ENCODE measurements at places on chromosomes 2 and 18.

DNA sequence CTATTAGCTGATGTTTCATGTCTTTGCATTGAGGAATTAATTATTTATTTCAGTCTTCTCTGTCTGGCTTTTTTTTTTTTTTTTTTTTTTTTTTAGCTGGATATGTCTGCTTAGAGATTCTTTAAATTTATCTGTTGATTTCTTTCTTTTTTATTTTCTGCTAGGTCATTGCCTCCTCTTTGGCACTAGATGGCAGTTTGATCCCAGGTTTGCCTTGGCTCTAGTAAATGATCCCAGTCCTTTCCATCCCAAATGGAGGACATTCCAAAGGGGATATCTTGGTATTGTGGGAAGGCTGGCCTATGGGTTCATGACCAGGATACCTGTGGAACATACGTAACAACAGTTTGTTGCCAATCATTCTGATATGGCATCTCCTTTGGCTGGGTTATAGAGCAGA lies 339.5 kb upstream of the GCFC2 start:
- DNase-seq: no peak

- DNase-seq: no peak
Measured at GRCh38 chr2:227819398-227819697, 5.7 kb downstream of the CCL20 start.

GRCh38 chr2:30226144-30227032 lies 4.9 kb upstream of the LBH start:
- DNase-seq: no peak

DNA sequence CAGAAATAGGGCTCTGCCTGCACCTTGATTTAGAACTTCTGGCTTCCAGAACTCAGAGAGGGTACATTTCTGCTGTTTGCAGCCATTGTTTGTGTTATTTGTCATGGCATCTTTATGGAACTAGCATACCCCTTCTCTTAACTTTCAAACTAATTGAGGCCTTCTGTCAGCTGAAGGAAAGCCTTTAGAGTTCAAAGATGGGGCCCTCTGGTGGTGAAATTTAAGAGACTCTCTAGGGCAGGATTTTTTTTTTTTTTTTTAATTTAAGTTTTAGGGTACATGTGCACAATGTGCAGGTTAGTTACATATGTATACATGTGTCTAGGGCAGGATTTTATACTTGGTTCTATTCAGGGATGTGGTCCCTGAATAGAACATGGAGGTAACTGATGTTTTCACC lies 260.6 kb upstream of the LINC00305 start:
- no peak for DNase-seq

DNA sequence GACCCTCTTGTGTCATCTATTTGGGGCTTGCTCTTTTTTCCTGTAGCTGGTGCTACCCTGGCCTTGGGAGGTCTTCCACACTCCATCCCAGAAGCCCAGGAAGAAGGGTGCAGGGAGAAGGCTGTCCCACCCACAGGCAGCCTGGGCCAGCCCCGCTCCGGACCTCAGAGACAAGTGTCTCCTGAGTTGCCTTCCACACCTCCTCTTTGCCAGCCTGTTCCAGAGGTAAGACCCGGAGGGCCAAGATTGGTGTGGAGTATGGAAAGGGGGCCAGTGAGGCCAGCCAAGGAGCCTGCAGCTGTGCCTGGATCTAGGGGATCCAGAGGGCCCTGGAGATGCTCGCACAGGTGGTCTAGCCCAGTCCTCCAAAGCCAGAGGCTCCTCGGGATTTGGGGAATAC lies 40.5 kb downstream of the ST8SIA5 start:
- no peak for DNase-seq

DNA sequence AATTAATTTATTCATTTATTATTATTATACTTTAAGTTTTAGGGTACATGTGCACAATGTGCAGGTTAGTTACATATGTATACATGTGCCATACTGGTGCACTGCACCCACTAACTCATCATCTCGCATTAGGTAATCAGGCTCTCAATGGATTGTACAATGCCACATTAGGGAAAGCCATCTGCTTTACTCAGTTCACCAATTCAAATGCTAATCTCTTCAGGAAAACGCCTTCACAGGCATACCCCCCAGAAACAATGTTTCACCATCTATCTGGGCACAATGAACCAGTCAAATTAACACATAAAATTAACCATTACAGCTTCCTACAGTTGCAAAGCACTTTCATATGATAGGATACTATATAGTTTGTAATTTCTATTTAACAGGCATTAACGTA lies 84.8 kb upstream of the DNAJC10 start:
- DNase-seq: no peak

DNA sequence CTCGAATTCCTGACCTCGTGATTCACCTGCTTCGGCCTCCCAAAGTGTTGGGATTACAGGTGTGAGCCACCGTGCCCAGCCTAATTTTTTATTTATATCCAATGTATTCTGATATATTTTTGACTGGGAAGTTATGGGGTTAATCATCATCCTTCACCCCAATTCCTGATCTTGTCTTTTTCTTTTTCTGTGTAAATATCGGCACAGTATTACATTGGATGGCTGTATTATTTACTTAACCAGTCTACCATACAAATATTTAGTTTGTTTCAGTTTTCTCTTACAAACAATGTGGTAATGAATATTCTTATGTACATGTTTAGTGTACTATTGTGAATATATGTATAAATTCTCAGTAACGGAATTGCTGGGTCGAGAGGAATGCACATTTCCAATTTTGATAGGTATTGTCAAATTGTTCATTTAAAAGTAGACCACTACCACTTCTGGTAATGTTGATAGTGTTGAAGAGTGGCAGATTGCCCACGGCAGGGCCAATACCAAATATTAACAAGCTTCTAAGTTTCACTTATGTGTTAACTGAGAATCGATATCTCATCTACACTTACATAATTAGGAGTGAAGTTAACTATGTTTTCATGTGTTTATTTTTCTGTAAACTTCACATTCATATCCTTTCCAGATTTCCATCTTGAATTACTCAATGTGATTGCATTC lies 196.7 kb downstream of the ALPK2 start:
- no peak for DNase-seq

- no peak for DNase-seq
Measured at GRCh38 chr2:144516981-144517865, 2.7 kb downstream of the ZEB2 start.
